ENCODE measurements at places on chromosomes 16 and 17.

GRCh38 chr17:14318918-14319205, 18.0 kb downstream of the HS3ST3B1 start:
- H3K27ac ChIP-seq = no peak overlapping the region
- peaks cover 9% of the 10 kb centered on the region for H3K4me1 ChIP-seq
- no peak overlapping the region for H3K4me3 ChIP-seq
- peaks cover 1% of the 10 kb centered on the region for H3K36me3 ChIP-seq

GRCh38 chr16:86316967-86317812, 193.1 kb upstream of the FOXF1 start:
- H3K27ac ChIP-seq = no peak overlapping the region
- no peaks in the 10 kb centered on the region for H3K27me3 ChIP-seq
- H3K4me1 ChIP-seq = peaks cover under 1% of the 10 kb centered on the region
- DNase-seq = no peak
- no peak overlapping the region for H3K4me3 ChIP-seq
- no peaks in the 10 kb centered on the region for H3K36me3 ChIP-seq

DNA sequence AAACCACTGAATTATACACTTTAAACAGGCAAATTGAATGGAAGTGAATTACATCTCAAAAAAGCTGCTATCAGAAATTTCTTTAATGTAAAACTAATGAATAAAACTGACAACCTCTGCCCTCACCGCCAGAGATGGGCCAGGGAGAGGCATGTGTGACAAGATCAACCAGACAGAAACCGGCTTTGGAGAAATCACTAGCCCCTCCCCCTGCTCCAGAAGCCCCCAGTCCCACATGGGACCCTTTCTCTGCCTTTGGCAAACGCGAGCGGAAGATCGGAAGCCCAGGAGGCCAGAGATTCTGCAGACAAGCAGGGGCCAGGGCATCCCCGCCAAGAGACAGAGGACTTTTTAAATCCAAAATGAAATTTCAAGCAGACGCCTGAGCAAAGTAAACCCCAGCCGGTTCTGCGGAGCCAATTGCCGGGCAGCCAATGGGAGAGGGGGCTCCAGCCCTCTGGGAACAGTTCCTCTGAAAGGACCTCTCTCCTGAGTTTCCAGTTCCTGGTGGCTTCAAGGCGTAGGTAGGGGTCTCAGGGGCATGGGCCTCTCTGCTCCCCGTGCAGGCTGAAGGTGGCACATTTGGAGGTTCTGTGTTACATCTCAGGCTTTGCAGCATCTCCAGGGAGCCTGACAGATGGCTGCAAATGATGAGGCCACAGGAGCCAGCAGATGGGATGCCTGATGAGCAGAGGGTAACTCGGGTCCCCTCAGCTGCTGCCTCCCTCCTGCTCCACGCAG, 118.1 kb downstream of the GSG1L start:
- H3K27me3 ChIP-seq = no peaks in the 10 kb centered on the region
- peaks cover 9% of the 10 kb centered on the region for H3K4me1 ChIP-seq
- H3K36me3 ChIP-seq = no peaks in the 10 kb centered on the region
- no peak overlapping the region for H3K4me3 ChIP-seq
- no peak overlapping the region for H3K27ac ChIP-seq
- DNase-seq = peak; percentile 68

DNA sequence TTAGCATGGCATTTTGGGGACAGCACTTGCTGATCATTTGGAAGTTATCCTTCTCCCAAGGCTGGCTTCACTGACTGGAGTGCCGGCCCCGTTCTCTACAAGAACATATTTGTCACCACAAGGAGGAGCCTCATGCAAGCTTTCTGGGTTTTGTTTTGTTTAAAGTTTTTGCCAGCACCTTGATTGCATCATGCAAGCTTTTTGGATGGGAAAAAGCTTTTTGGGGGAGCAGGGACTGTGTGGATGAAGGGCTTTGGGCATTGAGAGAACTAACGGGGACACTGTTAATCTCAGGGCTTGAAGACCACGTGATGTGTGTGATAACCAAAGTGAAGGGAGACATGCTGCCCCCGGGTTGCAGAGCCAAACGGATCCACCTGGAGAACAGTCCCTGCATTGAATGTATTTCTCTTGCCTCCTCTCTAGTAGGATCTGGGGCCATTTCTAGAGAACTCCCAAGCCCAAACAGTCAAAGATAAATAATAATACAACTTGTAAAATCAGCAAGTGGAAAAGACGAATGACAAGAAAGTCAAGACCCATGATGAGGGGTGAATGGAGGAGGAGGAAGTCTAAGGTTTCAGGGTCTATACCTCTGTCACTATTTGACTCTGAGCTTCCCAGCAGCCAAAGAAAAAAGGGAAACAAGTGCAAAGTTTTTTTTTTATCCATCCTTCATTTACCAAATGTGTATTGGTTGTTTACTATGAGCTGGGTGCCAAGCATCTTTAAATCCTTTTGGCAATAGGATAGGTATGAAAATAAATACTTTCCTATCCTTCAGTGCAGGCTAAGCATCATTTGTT, 17.2 kb downstream of the TMEM114 start:
- no peaks in the 10 kb centered on the region for H3K36me3 ChIP-seq
- peaks cover 9% of the 10 kb centered on the region for H3K27me3 ChIP-seq
- peaks cover 34% of the 10 kb centered on the region for H3K4me1 ChIP-seq
- H3K27ac ChIP-seq = no peak overlapping the region

DNA sequence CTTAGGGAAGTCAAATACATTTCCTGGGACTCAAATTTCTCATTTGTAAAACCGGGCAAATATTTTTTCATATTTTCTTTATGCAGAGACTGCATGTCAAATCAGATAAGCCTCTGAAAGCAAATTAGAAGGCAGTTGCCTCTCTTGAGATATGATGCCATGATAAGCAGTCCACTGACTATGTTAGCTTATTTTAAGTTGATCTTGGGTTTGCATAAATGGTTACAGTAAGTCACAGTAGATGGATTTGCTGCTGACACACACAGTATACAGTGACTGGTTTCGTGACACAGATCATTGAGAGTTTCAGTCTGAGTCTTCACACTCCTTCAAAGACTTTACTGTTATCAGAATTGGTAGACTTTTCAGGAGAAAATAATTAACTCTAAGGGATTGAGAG, 927.6 kb upstream of the CDH8 start:
- no peak overlapping the region for H3K4me3 ChIP-seq
- no peak for DNase-seq
- H3K27ac ChIP-seq = no peak overlapping the region
- no peaks in the 10 kb centered on the region for H3K36me3 ChIP-seq

GRCh38 chr17:74485841-74486240, 19.4 kb downstream of the CD300A start:
- H3K27ac ChIP-seq = no peak overlapping the region
- H3K27me3 ChIP-seq = no peaks in the 10 kb centered on the region
- no peaks in the 10 kb centered on the region for H3K4me1 ChIP-seq
- H3K4me3 ChIP-seq = no peak overlapping the region
- no peaks in the 10 kb centered on the region for H3K36me3 ChIP-seq

DNA sequence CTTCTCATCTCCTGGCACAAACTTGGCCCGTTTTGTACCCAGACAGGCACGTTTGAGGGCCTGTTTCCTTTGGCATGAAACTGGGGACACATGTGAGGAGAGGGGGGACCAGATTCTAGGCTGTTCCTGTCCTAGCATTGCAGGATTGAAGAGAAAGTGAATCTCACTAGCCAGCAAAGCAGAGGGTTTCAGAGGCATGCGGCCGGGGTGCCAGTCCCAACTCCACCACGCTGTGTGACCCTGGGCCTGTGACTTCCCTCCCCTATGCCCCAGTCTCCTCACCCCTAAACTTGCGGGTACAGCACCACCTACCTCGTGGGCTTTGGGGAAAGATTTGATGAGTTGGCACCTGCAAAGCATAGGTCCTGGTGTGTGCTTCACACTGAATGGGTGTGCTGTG, 53.5 kb upstream of the CIBAR2 start:
- H3K27me3 ChIP-seq = peaks cover 9% of the 10 kb centered on the region
- no peak overlapping the region for H3K27ac ChIP-seq
- peaks cover 3% of the 10 kb centered on the region for H3K36me3 ChIP-seq
- DNase-seq = no peak

DNA sequence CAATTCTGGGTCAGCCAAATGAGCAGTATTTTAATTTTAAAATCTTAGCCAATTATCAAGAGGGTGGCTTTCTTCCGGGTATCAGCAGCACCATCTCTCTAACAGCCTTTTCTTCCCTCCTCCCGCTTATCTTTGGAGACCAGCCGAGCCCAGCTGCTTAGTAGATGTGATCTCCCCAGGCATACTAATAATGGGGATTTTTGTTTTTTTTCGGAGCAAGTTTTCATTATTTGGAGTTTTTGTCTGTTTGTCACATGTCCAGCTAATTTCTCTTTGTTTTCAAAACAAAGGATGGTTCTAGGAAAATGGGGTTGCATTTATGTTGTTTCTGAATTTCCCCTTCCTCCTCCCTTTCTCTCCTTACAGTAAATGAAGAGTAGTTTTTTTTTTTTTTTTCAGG, 170.5 kb upstream of the MPHOSPH6 start:
- no peaks in the 10 kb centered on the region for H3K4me1 ChIP-seq
- H3K36me3 ChIP-seq = no peaks in the 10 kb centered on the region
- peaks cover 4% of the 10 kb centered on the region for H3K27me3 ChIP-seq
- no peak overlapping the region for H3K4me3 ChIP-seq
- H3K27ac ChIP-seq = no peak overlapping the region
- no peak for DNase-seq

- H3K4me3 ChIP-seq = peak overlapping the region; percentile 34
- peak overlapping the region; percentile 80 for H3K27ac ChIP-seq
- no peaks in the 10 kb centered on the region for H3K27me3 ChIP-seq
These were observed 19.5 kb downstream of the SIAH1 start for GRCh38 chr16:48365601-48366164.

GRCh38 chr16:832652-833336, 32.3 kb upstream of the GNG13 start:
- H3K27ac ChIP-seq = no peak overlapping the region

DNA sequence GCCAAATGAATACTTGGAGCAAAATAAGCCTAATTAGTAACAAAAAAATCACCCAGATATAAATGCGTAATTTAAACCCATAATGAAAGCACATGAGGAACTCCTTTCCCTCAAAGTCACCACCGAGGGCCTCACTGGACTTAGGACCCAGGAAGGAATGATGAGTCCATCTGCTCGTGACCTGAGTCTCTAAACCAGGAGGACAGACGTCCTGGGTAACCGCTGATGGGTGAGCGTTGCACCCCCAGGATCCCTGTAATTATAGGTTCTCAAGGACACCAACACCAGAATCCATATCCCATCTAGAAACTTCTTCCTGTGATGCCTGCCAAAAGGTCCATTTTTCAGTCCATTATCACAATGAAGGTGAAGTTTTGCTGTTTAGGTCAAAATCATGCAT, 121.4 kb downstream of the ZNF778 start:
- peaks cover 39% of the 10 kb centered on the region for H3K4me1 ChIP-seq
- no peak for DNase-seq
- no peaks in the 10 kb centered on the region for H3K27me3 ChIP-seq
- peaks cover 5% of the 10 kb centered on the region for H3K36me3 ChIP-seq
- no peak overlapping the region for H3K27ac ChIP-seq

- no peak for DNase-seq
- H3K4me3 ChIP-seq = no peak overlapping the region
- H3K4me1 ChIP-seq = no peaks in the 10 kb centered on the region
These were observed 89.1 kb downstream of the NLK start for GRCh38 chr17:28131599-28131998.

- no peak for DNase-seq
- H3K4me1 ChIP-seq = peaks cover 46% of the 10 kb centered on the region
- no peaks in the 10 kb centered on the region for H3K27me3 ChIP-seq
- H3K4me3 ChIP-seq = no peak overlapping the region
- no peak overlapping the region for H3K27ac ChIP-seq
- peaks cover 60% of the 10 kb centered on the region for H3K36me3 ChIP-seq
These were observed 4.7 kb downstream of the RPL13 start for GRCh38 chr16:89565256-89565505.

DNA sequence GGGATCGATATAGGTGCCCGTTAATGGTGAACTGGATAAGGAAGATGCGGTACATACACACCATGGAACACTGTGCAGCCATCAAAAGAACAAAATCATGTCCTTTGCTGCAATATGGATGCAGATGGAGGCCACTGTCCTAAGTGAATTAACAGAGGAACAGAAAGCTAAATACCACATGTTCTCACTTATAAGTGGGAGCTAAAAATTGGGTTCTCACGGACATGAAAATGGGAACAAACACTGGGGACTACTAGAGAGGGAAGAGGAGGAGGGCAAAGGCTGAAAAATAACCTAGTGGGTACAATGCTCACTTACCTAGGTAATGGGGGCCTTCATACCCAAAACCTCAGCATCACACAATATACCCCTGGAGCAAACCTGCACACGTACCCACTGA, 302.6 kb downstream of the XYLT1 start:
- no peaks in the 10 kb centered on the region for H3K4me1 ChIP-seq
- peaks cover 4% of the 10 kb centered on the region for H3K36me3 ChIP-seq
- no peak for DNase-seq
- H3K4me3 ChIP-seq = no peak overlapping the region
- no peak overlapping the region for H3K27ac ChIP-seq

- peaks cover 11% of the 10 kb centered on the region for H3K36me3 ChIP-seq
- peaks cover 35% of the 10 kb centered on the region for H3K4me1 ChIP-seq
- DNase-seq = no peak
- no peak overlapping the region for H3K27ac ChIP-seq
- H3K27me3 ChIP-seq = peaks cover 40% of the 10 kb centered on the region
- H3K4me3 ChIP-seq = no peak overlapping the region
These were observed 3.9 kb upstream of the GNG13 start for GRCh38 chr16:804193-805048.

- no peaks in the 10 kb centered on the region for H3K27me3 ChIP-seq
- no peaks in the 10 kb centered on the region for H3K36me3 ChIP-seq
- H3K4me3 ChIP-seq = no peak overlapping the region
- no peak overlapping the region for H3K27ac ChIP-seq
These were observed 1.5 kb upstream of the KRT16 start for GRCh38 chr17:41614098-41614497.

DNA sequence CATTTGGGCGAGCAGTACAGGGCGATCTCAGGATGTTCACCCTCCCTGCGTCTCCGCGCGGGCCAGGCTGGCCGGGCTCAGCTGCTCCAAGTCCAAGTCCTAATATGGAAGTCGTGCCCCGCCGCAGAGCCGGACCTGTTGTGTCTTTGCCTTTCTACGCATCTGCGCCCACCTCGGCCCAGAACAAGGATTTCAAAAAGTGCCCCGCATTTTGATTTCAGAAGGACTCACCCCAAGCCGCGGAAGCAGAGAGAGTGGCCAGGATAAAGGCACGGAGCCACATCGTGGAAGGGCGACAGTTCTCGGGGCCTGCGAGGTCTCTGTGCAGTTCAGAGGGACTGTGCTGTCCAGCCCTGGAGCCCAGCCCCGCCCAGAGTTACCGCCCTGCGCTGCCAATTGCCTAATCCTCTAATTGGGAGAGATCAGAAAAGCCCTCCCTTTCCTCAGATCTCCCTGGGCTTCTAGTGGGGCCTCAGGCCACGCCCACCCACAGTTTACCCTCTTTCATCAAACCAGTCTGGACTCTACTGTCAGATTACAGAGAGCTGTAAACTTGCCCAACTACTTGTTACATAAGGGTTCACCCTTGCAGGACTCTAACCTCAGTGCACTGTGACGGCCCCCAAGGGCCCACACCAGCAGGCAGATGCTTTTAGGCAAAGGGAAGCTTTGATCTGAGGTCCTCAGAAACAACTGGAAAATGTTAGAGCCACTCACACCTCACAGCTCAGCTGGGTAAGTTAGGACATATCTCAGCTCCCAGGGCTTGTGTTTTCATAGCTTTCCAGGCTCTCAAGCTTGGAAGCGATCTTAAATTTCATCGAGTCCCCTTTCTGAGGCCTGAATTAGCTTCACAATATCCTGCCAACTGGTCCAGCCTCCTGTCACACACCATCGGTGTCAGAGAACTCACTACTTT, at the start of gene CES1:
Gene CES1 (minus strand): TSS at position 324 of the 919 bp plus-strand sequence. CDS start 41 bp downstream, at position 283.
- no peak within 1 kb of the TSS for H3K27ac ChIP-seq
- no peak for DNase-seq
- peaks cover 8% of the 10 kb centered on the region for H3K4me1 ChIP-seq
- H3K4me3 ChIP-seq = no peak within 1 kb of the TSS
- no peaks in the 10 kb centered on the region for H3K36me3 ChIP-seq
- H3K27me3 ChIP-seq = no peaks in the 10 kb centered on the region
